ENCODE measurements at places on chromosomes 5 and 9.

DNA sequence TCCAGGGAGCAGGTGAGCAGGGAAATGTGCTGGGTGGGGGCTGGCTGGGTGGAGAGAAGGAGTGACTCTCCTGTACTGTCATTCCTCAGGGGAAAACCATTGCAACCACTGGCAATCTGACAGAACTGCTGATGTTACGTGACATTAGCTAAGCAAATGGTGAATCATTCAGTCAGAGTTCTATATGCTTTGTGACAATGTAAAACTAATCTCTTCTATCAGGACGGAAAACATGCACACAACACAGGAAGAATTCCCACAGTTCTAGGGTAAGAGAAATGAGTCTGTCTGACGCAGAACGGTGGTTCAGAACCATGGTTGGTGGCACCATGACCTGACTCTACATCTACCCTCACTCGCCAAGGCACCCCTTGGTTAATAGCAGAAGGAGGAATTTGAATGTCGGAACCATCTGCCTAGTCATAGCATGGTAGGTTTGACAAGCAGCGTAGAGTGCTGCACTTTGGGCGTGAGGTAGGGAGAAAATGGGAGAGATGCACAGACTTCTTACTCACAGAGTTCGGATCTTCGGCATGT lies 243.6 kb upstream of the PANK3 start:
- H3K4me1 ChIP-seq: peaks cover 25% of the 10 kb centered on the region
- H3K27me3 ChIP-seq: peaks cover 56% of the 10 kb centered on the region
- DNase-seq: no peak
- peaks cover 18% of the 10 kb centered on the region for H3K36me3 ChIP-seq

GRCh38 chr5:148002451-148002850 lies 61.3 kb upstream of the SPINK5 start:
- no peaks in the 10 kb centered on the region for H3K27me3 ChIP-seq
- no peak for DNase-seq
- peaks cover 18% of the 10 kb centered on the region for H3K36me3 ChIP-seq
- no peak overlapping the region for H3K4me3 ChIP-seq
- H3K4me1 ChIP-seq: no peaks in the 10 kb centered on the region

DNA sequence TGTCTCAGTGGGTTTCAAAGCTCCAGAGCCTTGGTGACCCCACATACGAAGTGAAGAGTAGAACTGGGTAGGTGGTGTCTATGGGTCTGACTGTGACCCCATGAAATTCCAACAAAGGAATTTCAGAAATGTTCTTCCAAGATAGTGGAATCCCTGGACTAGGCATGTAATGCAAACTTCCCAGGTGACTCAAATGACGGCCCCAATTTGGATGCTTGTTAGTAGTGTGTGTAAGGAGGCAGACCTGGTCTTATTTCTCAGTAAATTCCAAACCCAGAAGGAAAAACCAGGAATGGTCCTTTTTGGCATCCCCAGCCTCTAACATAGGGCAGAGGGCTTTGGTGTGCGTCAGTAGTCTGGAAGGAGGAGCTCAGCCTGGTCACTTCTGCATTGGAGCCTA lies 43.6 kb upstream of the ABCA1 start:
- DNase-seq: no peak
- H3K36me3 ChIP-seq: no peaks in the 10 kb centered on the region
- H3K27me3 ChIP-seq: peaks cover 12% of the 10 kb centered on the region

DNA sequence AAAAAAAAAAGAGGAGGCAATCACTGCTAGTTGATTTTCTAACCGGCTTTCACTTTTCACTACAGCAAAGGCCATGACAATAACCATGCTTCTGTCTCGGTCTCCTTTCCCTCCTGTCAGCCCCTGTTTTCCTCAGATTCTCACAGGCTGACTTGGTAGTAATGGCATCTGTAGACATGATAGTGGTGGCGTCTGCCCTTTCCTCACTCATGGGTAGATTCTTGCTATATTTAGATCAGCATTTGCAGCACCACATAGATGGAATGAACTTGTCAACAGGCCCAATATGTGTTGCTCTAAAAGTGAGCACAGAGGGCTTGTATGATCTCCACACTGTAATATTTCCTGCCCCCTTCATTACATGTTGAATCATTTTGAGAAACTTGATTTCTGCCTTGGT lies 120.3 kb upstream of the FTMT start:
- no peak overlapping the region for H3K4me3 ChIP-seq
- H3K4me1 ChIP-seq: no peaks in the 10 kb centered on the region
- no peak overlapping the region for H3K27ac ChIP-seq
- DNase-seq: no peak

DNA sequence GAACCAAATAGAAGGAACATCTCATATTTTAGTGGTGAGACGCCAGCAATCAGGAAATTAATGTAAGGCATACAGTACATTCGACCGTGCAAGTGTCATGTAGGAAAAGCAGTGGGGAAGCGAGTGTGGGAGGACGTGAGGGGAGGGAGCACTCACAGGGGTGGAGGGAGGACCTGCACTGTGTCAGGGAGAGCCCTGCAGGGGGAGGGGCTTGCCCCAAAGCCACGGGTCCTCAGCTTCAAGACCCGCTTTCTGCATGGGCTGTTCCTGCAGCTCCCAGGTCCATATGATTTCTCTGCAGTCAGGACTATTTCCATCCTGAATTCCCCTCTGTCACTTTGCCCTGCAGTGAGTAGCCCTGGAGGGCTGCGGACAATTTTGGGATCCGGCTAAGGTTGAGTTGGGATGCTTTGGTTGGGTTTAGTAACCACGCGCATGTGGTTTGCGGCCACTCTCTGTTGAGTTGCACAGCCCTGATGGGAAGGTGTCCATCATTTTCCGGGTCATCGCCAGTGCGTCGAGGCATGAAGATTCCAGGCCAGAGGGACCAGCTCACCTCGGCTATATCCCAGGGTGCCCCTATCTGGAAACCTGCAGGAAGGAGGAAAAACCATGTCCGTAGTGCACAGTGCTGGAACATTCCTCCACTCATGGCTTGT lies 61.9 kb downstream of the IRX1 start:
- H3K27me3 ChIP-seq: peaks cover 28% of the 10 kb centered on the region
- H3K4me3 ChIP-seq: no peak overlapping the region
- H3K27ac ChIP-seq: no peak overlapping the region
- H3K36me3 ChIP-seq: no peaks in the 10 kb centered on the region
- DNase-seq: no peak

DNA sequence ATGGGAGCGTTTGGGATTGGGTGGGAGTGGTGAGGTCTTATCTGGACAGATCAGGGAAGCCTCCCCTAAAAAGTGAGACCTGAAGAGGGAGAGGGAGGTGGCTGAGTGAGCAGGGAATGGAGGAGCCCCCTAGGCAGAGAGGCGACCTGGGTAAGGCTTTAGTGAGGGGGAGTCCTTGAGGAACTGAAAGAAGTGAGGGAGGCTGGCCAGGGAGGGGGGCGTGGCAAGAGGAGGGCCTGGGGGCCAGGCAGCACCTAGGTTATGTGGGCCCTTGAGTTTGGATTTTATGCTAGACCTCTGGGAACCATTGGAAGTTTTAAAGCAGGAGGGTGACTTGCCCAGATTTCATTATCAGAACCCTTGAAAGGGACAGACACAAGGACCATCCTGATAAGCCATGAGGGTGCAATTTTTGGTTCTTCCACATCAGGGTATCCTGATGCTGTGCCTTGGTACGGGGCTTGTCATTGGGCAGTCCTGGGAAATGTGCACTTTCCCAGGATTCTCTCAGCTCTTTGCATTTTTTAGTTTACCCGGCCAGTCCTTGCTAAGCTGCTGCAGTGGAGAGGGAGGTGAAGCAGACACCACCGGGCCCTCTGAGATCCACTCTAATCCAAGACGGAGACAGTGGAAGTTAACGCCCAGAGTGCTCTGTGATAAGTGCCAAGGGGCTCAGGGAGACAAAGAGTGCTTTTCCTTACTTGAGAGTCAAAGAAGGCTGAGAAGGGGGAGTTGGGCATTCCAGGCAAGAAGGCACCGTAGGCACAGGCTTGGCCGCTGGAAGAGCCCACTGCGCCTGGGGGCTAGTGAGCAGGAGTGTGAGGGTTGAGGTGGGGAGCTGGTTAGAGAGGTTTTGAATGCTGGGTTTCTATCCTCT lies 16.1 kb downstream of the GSN start:
- no peaks in the 10 kb centered on the region for H3K36me3 ChIP-seq
- H3K27me3 ChIP-seq: no peaks in the 10 kb centered on the region
- peaks cover 64% of the 10 kb centered on the region for H3K4me1 ChIP-seq

DNA sequence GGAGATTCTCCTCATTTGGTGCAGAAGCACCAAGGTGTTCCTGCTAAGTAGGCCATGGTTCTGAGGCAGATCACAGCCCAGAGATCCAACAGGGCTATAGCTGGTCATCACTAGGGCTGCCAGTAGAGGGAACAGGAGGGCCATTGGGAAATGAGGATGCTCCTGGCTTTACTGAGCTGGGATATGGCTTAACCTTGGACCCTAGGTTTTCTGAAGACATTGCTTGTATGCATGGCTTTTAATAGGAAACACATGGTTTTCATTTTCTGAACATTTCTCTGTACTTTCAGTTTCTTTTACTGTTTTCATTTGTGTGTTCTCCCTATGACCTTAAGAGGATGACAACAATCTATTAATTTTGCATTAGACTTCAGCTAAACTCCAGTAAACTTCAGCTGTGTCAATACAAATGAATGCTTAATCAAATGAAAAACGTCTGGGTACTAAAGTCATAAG lies at the start of gene IFNW1:
IFNW1 (minus strand) TSS at position 406 of the 456 bp plus-strand sequence; CDS start at position 144, 262 bp downstream.
- no peak for DNase-seq
- no peaks in the 10 kb centered on the region for H3K4me1 ChIP-seq
- no peaks in the 10 kb centered on the region for H3K36me3 ChIP-seq
- H3K27me3 ChIP-seq: no peaks in the 10 kb centered on the region

DNA sequence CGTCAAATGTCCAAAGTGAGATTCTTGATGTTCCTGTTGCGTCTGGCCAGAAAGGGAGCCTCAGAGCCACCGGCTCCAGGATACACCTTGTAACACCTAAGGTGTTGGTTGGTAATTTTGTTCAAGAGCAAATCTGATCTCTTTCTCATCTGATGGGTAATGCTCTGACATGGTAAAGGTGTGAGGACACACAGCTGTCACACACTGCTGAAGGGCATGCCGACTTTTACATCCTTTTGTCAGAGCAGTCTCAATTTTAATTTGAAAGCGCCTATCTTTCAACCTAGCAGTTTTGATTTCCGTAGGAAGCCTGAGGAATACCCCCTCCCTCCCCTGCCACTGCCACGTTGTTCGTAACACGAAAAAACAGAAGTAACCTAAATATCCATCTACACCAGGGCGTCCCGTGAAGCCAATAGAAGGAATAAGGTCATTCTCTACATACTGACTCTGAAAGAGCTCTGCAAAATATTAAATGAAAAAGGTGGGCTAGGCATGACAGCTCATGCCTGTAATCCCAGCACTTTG lies 57.4 kb downstream of the TSTD2 start:
- H3K4me3 ChIP-seq: no peak overlapping the region
- H3K27ac ChIP-seq: no peak overlapping the region
- peaks cover 6% of the 10 kb centered on the region for H3K27me3 ChIP-seq
- H3K36me3 ChIP-seq: no peaks in the 10 kb centered on the region
- peak; percentile 18 for DNase-seq

DNA sequence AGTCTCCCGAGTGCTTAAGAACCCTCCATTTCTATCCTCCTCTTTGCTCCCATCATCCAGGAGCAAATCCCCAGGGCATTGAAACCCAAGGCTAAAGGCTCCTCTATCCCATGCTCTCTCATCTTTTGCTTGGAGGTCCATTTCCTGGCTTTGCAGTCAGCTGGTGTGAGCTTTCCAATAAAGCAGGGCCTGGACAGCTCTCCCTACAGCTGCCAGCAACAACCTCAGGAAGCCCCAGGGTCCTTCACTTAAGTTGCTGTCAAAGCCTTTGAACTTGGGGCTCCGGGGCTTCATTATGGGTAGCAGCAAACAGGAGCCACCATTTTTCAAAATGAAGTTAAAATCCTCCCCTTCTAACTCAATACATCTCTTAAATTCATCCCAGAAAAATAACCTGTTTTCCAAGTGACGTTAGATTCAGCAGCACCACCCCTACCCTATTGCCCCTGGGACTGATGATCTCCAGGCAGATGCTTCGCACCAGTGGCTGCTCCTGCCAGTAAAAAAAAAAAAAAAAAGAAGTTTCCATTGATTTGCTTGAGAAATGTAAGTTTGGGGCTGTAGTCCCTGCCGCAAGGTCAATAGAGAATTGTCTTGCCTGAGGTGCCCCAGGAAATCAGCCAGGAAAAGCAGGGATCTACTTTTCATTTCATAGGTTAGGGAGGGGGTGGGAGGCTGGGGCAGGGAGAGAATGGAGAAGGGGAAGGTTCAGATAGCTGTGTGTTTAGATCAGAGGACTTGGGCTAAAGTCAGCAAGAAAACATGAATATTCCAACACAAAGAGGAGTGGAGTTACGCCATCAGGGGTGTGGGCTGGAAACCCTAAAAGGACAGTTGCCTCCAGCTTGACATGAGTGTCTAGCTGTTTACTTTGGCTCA lies 83.8 kb upstream of the IL6ST start:
- DNase-seq: no peak
- no peak overlapping the region for H3K4me3 ChIP-seq
- no peaks in the 10 kb centered on the region for H3K27me3 ChIP-seq
- H3K27ac ChIP-seq: peak overlapping the region; percentile 34
- peaks cover 4% of the 10 kb centered on the region for H3K4me1 ChIP-seq

GRCh38 chr5:115271295-115272050 lies 8.8 kb upstream of the PGGT1B start:
- H3K4me1 ChIP-seq: no peaks in the 10 kb centered on the region
- H3K4me3 ChIP-seq: no peak overlapping the region
- no peak for DNase-seq
- H3K36me3 ChIP-seq: peaks cover 5% of the 10 kb centered on the region
- no peak overlapping the region for H3K27ac ChIP-seq
- no peaks in the 10 kb centered on the region for H3K27me3 ChIP-seq

DNA sequence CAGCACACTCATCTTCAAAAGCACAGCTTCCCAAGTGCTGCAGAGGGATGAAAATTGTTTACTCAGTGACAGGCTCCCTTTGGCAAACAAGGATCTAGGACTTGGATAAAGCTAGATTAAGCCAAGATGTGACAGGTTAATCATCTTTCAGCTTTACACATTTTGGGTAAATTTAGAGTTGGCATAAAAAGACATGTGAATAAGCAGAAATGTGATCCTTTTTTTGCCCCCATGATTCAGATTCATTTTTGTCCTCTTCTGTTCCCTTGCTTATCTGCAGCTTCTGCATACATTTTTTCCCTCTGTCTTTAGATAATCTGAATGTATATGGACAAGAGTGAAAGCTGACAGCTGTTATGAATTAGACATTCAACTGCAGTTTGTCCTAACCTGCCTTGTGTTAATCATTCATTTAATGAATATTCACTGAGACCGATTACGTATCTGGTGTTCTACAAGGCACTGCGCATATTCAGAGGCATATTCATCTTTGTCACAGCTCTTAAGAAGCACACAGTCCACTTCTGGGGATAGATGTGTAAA lies 19.6 kb downstream of the ADAMTSL1 start:
- no peaks in the 10 kb centered on the region for H3K36me3 ChIP-seq
- no peak for DNase-seq
- no peak overlapping the region for H3K4me3 ChIP-seq
- H3K27ac ChIP-seq: no peak overlapping the region
- peaks cover 32% of the 10 kb centered on the region for H3K4me1 ChIP-seq

GRCh38 chr9:24051587-24051986 lies 225.5 kb upstream of the ELAVL2 start:
- no peaks in the 10 kb centered on the region for H3K36me3 ChIP-seq
- no peaks in the 10 kb centered on the region for H3K4me1 ChIP-seq
- no peak for DNase-seq
- no peaks in the 10 kb centered on the region for H3K27me3 ChIP-seq

- H3K36me3 ChIP-seq: no peaks in the 10 kb centered on the region
- DNase-seq: no peak
- no peak overlapping the region for H3K27ac ChIP-seq
- no peak overlapping the region for H3K4me3 ChIP-seq
Measured at GRCh38 chr5:108111736-108112135, 270.2 kb downstream of the FBXL17 start.

- no peak overlapping the region for H3K4me3 ChIP-seq
- no peaks in the 10 kb centered on the region for H3K27me3 ChIP-seq
- H3K36me3 ChIP-seq: peaks cover 8% of the 10 kb centered on the region
- no peak for DNase-seq
- no peak overlapping the region for H3K27ac ChIP-seq
- no peaks in the 10 kb centered on the region for H3K4me1 ChIP-seq
Measured at GRCh38 chr9:81312346-81312745, 377.0 kb downstream of the TLE1 start.

Data from type B pancreatic cell (in vitro differentiated cells).